ENCODE measurements at places on chromosomes 5 and 9. TPM values are rescaled to one million over a fixed set of nuclear protein-coding genes. Genes with fewer than 3 reads are reported as not detected.

The FST gene
- 6.1 TPM for total RNA-seq

GRCh38 chr5:1090538-1090937, 21.3 kb downstream of the SLC12A7 start:
- no peak for DNase-seq

GRCh38 chr5:167488371-167488770, 803.1 kb upstream of the WWC1 start:
- DNase-seq = no peak

DNA sequence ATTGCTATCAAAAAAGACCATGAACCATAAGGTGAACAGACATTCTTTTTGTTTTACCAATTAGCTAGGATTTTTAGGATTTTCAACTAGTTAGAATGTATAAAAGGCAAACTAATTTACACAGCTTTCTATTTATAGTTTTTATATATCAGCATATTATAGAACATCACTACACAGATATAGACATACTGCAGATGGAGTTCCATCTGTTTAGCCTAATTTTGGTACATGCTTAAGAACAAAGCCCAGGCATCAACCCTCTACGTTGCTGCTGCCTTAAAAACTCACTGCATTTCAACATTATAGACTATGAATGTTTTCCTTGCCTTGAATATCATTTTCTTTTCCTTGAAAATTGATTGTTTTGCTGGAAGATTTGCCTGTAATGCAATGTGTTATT, 2227.5 kb upstream of the C9orf72 start:
- DNase-seq = no peak

- no peak for DNase-seq
Measured at GRCh38 chr9:13100914-13101572, 178.4 kb downstream of the MPDZ start.

DNA sequence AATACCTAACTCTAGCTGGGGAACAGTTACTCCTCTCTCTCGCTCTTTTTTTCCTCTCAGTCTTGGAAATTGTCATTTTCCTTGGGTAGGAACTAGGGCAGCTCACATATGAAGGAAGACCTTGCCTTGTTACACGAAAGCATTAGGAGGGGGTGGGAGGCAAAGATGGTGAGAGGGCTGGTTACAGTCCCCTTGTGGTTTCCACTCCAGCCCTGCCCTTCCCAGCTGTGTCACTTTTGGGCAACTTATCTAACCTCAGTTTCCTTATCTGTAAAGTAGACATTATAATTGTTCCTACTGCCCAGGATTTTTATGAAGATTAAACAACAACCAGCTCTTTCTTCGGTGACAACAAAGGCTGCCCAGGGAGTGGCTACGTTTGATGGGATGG, 196.2 kb upstream of the CLINT1 start:
- no peak for DNase-seq

- no peak for DNase-seq
Measured at GRCh38 chr5:163321511-163321910, 115.9 kb upstream of the CCNG1 start.

Data from sigmoid colon (tissue), 7 donors.